ENCODE measurements at places on chromosomes 5 and 9.
A peak's percentile ranks its signal among the peaks of the same experiment; 100 is the strongest.

DNA sequence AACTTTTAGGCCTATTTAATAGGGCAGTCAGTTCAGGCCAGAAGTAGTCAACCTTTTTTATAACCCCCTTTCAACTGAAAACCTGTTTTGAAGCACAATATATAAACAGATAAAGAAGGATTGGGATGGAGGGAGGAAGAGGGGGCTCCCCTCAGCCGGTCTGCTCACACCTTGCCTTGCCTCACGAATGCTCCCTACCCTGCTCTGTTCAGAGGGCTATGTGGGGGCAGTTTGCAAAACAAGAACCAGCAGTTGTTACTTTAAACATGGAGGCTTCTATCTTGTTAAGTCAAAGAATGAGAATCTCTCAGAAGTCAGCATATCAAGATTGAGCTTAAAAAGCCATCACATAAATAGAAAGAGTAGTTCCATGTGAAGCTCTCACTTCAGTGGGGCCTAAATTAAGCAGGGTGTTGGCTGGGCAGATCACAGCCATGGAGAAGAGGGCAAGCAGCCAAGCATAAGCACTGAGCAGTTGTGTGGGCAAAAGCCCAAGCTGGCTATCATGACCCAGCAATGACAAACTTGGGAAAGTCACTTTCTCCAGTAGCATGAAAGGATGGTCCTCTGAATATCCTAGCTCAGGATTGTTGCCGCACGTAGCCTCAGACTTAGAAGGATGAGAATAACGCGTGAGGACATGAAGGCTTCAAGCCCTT lies 70.6 kb downstream of the ALDH1A1 start:
- no peak for DNase-seq

GRCh38 chr5:7094626-7095025 lies 301.3 kb upstream of the ADCY2 start:
- peak; percentile 26 for DNase-seq

DNA sequence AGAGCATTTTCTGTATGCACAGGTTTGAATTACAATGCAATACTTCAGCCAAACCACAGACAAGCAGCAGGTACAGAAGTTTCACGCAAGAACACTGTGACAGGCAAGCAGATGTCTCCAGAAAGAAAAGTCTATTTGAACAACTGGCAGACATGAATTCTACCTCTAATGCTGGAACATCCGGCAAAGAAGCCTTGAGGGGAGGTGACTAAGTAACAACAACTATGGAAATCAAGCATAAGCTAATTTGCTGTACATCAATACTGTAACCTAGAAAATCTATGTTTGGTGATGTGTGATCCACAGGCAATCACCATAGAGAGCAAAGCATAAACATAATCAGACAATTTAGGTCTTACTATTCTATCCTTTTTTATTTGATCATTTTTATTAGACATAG lies 65.5 kb downstream of the PLK2 start:
- no peak for DNase-seq

GRCh38 chr5:138632900-138633489 lies 57.8 kb upstream of the HSPA9 start:
- no peak for DNase-seq

DNA sequence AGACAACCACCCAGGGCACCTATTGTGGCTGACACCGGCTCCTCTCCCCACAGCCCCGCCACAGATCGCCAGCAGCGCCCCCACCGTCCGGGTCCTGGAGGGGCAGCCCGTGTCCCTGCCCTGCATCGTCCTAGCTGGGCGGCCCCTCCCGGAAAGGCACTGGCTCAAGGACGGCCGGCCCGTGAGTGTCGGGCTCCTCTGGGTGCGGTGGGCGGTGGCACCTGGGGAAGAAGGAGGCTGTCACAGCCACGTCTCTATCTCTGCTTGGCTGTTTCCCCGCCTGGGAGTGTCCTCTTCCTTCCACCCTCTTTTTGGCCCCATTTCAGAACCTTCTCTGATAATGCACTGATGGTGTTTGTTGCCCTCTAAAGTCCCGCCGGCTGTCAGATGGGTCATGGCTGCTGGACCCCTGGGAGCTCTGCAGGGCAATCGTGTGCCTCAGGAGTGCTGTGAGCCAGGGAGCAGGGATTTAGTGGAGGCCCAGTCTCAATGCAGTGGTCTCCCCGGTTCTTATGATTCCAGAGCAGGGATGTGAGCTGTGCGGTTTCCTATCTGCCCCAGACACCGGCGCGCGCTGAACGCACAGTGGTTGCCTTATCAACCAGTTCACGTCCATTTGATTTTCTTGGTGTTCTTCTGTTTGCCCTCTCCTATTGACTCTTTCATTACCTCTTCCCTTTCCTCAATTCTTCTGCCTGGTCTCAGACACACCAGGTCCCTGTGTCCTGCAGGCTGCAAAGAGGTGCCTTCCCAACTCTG lies 55.3 kb downstream of the HMCN2 start:
- peak; percentile 11 for DNase-seq

DNA sequence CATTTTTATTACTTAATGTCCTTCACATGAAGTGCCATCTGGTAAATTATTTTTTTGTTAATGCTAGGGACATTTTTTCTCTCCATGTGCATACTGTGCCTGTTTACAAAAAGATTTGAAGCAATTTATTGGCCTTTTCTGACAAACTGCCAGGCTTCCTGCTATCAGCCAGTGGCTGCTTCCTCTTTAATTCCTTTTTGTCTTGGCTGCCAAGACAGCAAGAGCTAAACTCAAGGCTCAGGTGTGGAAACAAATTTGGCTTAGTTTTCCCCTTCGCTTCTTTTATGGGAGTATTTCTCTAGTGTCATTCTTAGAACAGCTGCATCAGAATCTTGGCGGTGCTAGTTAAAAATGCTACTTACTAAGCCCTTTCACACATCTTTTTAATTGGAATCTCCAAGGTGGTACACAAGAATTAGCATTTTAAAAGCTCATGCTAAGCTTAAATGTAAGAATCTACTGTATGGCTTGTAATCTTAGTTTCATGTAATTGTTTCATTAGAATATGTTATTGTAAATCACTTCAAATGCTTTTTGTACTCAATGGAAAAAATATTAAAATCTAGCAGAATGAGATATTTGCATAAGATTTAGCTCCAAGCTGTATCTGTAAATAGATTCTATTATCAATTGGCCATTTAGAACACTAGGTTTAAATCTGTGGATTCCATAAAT lies 134.2 kb upstream of the RASGRF2 start:
- DNase-seq = no peak

DNA sequence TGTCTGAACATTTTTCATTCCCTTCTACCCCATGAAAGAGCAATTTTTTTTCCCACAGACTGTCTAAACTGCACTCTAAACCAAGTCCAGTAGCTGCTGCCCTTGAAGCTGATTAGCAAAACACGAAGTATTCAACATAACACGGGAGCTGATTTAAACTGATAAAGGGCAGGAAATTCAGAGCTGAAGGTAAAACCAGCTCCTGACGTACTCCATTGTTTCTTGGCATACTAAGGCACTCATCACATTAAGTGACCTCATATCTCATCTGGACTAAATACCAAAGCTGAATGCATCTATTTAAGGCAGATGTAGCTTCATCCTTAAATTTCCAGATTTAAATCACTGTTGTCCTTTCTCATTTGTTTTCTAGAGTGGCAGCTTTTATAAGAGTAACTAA lies 12.0 kb downstream of the GDF9 start:
- DNase-seq = no peak

DNA sequence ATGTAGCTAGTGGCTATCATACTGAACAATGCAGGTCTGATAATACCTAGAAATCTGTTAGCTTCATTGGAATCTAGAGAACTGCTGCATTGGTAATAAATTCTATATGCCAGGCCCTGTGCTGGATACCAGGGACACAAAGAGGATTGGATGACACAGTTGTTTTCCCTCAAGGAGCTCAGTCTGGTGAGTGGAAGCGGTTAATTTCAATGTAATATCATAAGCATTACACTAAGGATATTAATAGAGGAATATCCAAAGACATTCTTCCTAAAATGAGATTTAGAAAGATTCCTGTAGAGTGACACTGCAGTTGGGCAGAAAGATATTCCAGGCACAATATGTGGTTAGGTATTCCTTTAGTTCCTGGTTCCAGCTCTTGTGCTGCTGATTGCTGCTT lies 5.9 kb downstream of the CMYA5 start:
- DNase-seq = no peak

DNA sequence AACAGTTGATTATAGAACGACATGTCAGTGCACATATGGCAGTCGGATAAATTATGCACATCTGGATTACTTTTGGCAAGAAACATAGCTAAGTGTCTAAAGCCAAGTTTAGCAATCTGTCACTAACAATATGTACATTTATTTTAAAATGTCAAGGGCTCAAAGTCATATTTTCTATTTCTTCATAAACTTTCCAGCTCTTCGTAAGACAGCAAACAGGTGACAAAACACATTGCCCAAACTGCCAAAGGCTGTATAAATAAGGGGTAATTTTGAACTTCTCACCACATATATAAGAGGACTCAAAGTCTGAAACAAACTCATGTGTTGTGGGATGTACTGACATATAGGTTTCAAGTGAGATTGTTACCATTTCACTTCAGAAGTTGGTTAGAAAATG lies 237.2 kb downstream of the ARL15 start:
- DNase-seq = no peak

DNA sequence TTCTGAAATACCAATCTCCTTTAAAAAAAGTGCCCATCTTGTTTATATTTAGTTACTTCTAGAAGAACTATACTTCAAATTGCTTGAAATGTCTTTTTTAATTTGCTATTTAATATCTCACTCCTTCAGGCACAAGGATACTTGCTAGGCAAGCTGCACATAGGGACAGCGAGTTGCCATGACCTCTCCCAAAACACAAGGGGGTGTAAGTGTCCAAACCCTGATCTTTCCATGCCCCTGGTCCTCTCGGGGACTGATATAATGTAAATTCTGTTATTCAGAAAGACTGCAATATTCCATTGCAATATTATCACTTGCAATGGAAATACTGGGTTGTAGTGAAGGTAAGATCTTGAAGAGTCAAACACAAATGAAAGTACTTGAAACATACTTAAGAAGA lies 480.4 kb downstream of the CETN3 start:
- DNase-seq = no peak

DNA sequence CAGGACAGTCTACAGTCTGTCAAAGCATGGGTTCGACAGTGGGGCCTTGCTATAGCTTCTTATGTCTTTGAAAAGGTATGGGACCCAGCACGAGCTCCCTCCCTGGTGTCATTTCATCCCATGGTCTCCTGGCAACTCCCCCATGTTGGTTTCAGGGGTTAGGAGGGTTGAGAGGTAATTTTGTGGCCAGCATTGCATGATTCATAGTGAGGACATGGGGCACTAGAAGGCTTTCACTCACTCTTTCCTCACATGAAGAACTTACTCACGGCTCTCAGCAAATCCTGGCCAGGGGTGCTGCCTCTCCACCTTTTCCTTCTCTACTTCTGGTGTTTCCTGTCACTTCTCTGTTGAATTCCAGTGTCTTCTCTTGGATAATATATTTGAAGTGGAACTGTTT lies 134.7 kb upstream of the TNPO1 start:
- DNase-seq = no peak

DNA sequence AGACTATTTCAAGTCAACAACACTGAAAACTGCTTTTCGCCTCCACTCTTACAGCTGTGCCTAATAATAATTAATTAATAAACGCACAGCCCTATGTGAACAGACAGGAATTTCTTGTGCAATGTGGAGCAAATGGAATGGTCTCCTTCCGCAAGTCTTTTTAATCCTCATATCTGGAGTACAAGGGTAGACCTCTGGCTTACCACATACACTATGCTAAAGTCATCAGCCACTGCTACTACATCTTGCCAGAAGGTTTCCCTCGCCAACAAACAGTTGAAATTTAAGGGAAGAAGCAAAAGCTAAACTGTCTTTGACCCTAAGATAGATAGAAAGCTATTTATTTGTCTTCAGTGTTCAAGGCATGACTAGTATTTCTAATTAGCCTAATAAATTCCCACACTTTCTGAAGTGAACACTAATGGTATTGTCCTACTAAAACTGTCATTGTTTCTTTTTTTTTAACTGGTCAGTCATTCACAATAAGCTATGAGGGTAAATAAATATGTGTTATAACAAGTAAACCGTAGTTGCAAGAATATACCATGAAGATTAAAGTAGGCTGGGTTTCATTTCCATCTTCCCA lies 63.9 kb downstream of the GOLPH3 start:
- DNase-seq = no peak

DNA sequence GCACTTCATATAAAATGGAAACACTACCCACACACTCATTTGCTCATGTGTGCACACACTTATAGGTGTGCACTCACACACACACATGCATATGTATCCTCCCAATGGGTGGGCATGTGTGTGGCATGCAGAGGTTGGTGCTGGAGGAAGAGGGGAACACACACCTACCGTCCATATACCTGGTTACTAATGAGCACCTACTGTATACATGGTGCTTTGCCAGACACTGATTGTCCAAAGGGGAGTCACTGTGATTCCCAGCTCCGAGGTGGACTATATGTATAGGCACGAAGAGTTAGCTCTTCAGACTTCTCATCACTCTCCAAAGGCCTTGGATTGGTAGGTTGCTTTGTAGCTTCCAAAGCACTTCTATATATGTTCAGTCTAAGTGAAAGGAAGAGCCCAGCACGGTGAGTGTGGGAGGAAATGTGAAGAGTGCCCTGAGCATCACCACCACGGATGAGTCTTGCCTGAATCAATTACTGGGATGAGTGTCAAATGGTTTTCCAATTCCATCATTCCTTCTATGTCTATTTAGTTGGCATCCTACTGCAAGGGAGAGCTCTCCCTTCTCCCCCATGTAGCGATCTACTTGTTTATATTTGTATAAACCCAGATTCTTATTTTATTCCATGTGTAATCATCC lies 12.6 kb upstream of the ERGIC1 start:
- DNase-seq = no peak

DNA sequence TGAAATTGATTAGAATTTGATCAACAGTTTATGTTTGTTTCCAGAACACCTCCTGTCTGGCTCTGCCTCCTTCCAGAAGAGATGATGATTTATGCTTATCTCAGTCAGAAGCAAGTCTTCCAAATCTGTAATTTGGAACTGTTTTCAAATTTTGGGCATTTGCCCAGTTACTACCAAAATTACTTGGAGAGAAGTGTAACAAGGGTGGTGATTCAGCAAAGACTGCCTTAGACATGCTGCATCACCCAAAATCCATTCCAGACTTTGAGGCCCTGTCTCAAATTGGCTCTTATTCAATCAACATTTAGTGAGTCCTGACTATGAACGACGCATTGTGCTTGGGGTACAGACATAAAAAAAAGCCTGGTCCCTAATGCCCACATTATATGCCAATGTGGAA lies 89.4 kb downstream of the SH3TC2 start:
- DNase-seq = no peak

DNA sequence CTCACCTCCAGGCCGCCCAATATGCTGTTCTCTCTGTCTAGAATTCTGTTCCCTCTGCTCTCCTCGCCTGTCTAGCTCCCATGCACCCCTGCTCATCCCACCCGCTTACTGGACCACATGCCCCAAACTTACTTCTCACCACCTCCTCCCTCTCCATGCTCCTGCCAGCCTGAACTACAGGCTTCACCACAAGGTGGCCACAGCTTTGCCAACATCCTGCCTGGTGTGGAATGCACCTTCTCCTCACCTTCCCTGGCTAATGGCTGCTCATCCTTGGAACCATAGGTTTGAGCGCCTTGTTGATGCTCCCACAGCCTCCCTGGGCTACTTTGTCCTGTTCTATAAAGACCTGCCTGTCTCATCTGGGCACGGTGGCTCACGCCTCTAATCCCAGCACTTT lies 9.6 kb downstream of the LAMC3 start:
- peak; percentile 31 for DNase-seq

GRCh38 chr5:8136271-8136670 lies 267.3 kb downstream of the MTRR start:
- no peak for DNase-seq
